ENCODE measurements at places on chromosomes 16 and 17.
A peak's percentile ranks its signal among the peaks of the same experiment; 100 is the strongest.

DNA sequence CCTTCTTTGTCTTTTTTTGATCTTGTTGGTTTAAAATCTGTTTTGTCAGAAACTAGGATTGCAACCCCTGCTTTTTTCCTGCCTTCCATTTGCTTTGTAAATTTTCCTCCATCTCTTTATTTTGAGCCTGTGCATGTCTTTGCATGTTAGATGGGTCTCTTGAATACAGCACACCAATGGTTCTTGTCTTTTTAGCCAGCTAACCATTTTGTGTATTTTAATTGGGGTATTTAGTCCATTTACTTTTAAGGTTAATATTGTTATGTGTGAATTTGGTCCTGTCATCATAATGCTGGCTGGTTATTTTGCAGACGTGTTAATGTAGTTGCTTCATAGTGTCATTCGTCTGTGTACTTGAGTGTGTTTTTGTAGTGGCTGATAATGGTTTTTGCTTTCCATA is 26.2 kb downstream of the NFATC3 start:
- no peak for DNase-seq

GRCh38 chr17:40059729-40060475 is 2.9 kb upstream of the THRA start:
- no peak for DNase-seq

DNA sequence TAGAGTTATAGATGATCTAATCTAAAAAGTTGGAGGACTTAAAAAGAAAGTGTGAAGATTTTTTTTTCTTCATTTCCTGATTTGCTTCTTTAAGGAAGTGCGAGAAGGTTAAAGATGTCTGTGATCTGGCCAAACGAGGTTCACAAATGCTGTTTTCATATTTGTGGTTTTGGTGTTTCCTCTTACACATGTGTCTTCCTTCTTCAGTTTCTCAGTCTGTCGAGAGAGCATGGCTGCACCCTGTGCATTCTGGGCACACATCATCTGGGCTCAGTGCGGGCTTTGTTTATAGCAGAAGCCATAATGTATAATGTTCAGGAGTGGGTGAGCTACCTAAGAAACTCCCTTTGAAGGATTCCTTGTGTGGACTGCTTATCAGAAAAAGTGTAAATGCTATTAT is 260.4 kb upstream of the TBX2 start:
- peak; percentile 50 for DNase-seq

DNA sequence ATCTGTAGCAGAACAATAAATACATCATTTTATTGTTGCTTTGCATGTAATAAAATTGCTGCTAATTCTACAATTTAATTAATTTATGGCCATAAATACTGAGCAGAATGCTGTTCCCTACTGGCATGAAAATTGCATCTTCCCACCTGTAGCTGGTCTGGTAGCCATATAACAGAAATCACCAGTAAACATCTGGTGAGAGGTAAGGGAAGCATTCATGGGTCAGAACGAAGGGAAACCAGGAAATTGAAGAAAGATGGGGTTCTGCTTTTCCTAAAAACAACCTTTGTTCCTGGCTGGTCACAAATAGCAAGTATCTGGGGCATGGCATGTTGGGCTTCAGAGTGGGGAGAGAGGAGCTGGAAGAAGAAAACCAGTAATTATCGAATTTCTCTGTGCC is 128.4 kb downstream of the CDH11 start:
- no peak for DNase-seq

DNA sequence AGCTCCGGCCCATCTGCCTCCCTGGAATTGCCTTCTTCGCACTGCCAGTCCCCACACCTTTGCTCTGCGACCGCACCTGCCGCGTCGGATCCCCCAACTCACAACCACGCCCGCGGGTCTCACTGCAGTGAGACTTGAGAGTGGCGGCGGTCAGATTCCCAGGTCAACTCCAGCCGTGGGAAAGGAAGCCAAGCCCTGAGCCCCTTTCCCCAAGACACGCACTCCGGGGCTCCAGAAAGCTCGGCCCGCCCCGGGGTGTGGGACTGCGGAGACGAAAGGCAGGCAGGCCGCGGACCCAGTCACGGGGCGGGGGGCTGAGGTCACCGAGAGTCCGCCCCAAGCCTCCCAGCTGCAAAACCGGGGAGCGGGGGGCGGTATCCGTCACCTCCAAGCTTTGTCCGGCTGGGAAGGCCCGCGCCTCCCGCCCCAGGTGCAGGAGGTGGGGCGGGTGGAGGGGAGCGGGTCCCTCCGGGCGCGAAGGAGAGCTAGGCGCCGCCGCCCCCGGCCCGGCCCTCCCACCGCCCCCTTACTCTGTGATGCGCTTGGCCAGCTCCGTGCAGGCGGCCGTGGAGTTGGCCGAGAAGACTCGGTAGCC is 615 bp downstream of the PRPSAP1 start:
- DNase-seq, result no peak

DNA sequence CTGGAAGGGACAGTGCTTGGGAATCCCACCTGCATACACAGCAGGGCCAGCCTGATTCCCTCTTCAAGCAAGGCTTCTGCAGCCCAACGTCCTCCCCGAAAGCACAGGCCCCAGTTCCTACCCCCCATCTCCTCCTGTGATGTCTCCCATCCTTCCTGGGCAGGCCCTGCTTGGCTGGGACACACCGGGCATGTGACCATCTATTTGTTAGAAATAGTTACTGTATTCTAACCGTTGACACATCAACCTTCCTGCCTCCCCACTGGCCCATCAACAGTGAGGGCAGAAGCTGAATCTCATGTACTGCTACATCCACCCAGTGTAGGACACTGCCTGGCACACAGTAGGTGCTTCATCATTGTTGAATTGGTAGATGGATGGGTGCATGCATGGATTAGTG is 10.7 kb downstream of the PRR29 start:
- DNase-seq, result no peak

DNA sequence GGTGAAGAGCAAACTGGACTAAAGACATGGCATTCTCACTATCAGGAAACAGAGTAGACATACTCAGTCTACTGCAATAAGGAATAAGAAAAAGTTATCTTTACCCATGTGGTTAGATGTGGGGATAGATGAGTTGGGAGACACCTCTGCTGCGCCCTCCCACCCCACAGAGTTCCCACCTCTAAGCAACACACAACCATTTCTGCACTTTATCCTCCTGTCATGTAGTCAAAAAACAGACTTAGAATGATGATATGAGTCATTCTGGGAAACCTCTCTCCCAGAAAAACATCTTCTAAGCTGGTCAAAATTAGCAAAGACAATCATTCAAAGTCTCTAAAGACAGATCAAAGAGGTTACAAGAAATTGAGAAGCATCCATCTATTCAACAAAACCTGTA is 94.9 kb downstream of the CACNG1 start:
- no peak for DNase-seq

GRCh38 chr17:57422574-57423164 is 166.3 kb downstream of the MSI2 start:
- no peak for DNase-seq

DNA sequence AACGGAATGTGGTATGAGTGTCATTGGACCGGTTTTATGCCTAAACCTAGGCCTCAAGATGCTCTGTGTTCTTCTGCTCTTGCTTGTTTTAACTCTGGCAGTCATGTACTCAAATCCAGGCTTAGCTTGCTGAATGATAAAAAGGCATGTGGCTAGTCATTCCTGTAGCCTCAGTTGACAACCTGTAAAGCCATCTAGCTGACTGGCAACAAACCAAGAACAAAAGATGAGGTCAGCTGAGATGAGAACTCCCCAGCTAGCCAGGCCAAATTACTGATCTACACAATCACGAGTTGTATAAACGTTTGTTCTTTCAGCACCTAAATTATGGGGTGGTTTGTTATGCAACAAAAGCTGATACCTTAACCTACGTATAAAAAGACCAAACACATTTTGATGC is 1406.0 kb upstream of the CDH8 start:
- no peak for DNase-seq

- peak; percentile 32 for DNase-seq
These were observed 46.6 kb downstream of the PECAM1 start for GRCh38 chr17:64343833-64344637.

DNA sequence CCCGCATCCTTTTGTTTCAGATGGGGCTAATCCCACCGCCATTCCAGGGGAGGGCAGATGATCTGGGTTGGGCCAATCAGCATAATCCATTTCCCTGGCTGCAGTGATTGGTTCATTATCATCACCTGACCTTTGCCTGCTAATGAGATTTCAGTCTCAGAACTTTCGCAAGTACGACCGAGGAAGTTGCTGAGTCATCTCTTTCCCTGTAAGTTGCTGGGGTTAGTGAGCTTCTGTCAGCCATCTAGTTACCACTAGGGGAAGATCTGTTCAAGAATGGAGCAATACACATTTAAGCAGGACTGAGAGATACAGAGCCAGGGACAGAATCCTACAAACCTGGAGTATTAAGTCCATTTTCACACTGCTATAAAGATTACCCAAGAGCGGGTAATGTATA is 65.3 kb upstream of the NUDT7 start:
- no peak for DNase-seq

GRCh38 chr17:47697906-47698711 is 4.1 kb downstream of the TBKBP1 start:
- DNase-seq, result no peak

DNA sequence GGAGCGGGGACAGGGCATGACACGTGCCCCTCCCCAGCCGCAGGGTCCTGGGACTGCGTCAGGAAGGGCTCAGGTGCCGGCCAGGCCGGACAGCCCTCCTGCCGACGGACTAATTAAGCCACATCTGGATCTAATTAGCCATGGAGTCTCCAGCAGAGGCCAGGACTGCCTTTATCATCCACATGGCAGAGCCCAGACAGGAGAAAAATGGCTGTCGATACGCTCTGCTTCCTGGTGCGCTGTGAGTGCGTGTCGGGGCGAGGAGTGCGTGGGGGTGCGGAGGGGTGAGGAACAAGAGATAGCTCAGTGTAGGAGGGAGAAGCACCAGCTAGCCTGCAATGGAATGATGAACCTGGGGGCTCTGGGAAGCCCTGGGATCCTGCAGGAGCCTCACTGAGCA is 218.8 kb downstream of the IRF8 start:
- DNase-seq, result no peak

GRCh38 chr16:83968306-83968851 is 335 bp downstream of the NECAB2 start:
- no peak for DNase-seq

DNA sequence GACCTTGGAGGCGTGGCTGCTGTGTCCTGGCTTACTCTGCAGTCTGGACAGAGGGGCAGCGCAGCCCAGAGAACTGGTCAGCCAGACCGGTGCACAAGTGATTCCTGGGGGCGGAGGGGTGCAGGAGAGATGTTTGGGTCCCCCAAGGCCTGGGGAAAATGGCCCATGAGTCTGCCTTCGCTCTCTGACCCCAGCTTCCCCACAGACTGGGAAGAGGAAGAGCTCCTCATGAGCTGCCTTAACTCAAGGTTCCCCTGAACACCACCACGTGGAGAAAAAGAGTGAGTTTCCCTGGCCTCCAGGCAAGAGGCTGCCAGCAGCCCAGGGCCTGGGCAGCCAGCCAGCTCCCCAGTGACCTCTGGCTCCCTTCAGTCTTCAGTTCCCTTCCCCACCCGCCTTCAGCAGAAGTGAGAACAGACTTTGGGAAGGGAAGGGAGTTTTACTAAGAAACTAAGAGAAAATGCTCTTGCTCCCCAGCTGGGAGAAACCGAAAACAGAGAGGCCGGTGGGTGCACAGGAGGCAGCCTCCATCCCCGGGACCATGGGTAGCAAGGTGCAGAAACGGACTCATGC is 2.0 kb upstream of the C17orf99 start:
- no peak for DNase-seq

- no peak for DNase-seq
These were observed 26.5 kb downstream of the SOX8 start for GRCh38 chr16:1008085-1008484.

DNA sequence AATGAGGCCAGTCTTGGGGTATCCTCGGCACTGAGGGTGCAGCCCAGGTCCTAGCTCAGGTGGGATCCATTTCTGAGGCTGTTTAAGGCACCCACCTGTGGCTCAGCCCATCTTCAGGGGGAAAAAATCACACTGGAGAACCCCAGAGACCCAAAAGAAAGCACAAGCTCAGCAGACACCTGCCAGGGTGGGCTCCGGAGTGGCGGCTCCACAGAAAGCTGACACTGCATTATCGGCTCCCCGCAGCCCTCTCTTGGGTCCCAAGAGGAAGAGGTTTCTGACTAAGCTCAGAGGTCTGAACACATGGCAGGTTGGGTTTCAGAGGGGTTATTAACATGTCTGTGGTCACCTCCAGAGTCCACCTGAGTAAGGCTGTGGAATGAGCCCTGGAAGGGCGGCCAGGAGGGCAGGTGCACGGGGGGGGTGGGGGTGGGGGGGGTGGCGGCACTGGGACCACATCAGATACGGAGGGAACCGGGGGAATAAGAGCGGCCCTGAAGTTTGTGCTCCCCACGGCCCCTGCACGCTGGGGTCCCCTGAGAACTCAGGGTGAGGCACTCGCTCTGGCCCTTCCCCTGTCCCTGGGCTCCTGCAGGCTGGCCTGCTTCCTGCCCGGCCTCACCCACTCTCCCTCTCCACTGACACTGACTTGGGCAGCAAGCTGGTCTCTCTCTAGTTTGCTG is 79.5 kb downstream of the TIMM22 start:
- no peak for DNase-seq

GRCh38 chr17:46942441-46943217 is 19.7 kb downstream of the GOSR2 start:
- DNase-seq, result peak; percentile 42

GRCh38 chr16:79899316-79899715 is 298.8 kb upstream of the MAF start:
- DNase-seq, result no peak

DNA sequence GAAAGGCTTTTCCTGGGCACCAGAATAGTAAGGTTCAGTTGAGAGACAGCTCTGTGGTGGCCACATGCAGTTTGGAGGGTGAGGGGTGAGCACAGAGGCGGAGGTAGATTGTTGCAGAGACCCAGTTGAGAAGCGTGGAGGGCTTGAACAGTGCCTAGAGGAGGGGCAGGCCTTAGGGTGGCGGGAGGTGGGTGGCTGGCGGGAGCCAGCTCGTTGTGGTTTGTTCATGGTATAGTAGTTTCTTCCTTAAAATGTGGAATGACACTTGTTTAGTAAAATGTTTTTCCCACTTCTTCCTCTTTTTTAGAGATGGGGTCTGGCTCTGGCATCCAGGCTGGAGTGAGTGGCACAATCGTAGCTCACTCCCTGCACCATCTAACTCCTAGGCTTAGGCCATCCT is 14.2 kb downstream of the USP10 start:
- DNase-seq, result no peak

- DNase-seq, result no peak
These were observed 437.7 kb downstream of the PMP22 start for GRCh38 chr17:14827396-14827919.

GRCh38 chr17:48717367-48718226 is 4.7 kb downstream of the PRAC1 start:
- no peak for DNase-seq

DNA sequence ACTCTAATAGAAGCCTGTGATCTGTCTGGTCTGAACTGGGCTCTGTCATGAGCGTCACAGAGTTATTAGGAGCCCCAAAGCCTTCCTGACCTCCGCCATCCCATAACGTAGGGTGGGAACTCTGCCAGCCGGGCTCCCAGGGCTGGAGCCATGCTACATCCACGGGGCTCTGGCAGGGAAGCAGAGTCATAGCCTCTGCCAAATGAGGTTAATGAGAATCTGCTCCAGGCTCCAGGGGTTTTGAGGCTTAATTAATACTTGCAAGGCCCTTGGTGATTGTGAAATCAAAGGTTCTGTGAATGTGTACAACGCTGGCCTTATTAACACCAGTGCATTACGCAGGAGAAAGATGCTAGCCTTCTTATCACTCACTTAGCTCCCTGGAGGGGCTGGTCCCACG is 42.4 kb upstream of the ZFP90 start:
- no peak for DNase-seq

Data from activated CD4-positive, alpha-beta T cell treated with anti-CD3 and anti-CD28 coated beads, Interleukin-2, amount 50 U/mL, for 1 hour (primary cell).